Right lung (tissue), 10 donors: ENCODE measurements at places on chromosomes 5 and 9. TPM values are rescaled to one million over a fixed set of nuclear protein-coding genes. Genes with fewer than 3 reads are reported as not detected.

DNA sequence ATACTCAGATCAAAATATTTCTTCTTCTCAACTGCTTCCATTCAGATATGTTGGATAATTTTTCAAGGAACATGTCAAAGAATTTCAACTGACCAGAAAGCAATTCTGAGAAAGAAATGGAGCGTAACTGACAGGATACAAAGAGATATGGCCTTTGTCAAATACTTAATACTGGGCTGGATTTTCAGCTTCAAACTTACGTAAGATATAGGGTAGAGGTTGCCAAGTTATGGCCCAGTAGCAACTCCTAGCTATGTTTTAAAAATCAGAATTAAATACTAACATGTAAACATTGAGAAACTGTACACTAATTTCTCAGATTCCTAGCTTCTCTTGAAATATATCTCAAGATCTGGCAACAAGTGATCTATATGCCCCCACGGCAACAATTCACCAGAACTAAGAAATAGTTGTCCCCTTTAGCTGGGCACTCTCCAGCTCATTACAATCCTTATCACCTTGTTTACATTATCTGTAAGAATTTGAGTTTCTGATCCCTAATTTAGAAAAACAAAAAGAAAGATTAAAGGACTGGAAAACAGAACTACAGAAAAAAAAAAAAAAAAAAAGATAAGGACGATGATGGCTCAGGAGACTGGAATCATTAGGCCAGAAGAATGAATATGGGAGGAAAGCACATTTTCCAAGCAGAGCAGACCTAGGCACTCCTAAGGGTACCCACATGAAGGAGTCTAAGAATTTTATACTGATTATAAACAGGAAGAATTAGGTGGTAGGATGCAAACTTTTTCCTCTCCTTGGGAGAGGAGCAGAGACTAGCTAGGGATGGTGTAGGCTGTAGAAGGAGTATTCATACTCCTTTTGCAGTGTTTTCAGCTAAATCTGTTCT lies 23.0 kb downstream of the INIP start:
- DNase-seq: peak; percentile 23

DNA sequence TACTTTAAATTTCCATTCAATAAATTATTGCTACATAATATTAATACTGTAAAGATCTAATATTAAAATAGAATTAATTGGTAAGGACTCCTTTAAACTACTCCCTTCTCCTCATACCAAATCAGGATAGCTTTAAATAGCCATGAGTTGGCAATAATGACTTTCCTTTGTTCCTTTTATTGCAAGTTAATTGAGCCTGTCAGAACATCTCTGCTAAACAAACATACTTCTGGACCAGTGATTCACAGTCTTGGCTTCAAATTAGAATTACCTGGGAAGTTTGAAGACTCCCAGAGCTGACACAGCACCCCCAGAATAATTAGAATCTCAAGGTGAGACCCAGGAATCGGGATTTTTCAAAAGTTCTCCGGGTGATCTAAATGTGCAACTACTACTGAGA lies 18.7 kb downstream of the C5orf58 start:
- no peak for DNase-seq

- DNase-seq: peak; percentile 57
These were observed 12.8 kb upstream of the TSSK1B start for GRCh38 chr5:113447498-113448050.

DNA sequence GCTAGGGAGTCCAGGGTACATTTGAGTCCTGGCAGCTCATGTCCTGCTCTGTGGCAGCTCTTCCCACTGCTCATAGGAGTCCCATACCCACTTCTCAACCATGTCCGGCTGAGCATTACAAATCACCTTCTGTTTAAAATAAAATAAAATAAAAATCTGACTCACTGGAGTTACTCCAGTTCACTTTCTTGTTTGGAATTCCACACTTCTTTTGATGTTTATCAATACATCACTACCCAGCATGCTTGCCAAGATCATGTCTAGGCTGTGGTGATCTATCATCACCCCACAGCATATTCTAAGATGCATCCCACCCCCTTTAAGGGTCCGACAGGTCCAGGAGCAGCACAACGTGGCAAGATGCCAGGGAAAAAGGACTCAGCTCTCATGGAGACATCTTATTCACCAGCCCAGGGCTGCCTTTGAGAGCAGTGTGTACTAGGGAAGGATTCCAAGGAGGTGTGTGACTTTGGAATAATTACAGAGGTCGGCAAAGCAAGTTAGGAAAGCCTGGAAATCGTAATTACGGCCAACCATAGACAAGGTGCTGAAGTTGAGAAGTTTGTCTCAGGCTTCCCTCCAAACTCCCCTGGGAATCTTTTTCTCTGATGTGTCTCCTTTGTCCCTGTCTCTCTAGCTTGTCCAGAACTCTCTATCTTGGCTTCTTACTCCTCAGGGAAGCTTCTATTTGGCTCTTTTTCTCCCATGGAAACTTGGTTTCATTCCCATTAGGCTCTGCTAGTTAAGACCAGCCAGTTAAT lies 111.4 kb upstream of the SLC1A3 start:
- no peak for DNase-seq

The KCNN2 gene
- polyA plus RNA-seq: 1.8 TPM

The TMEM141 gene
- polyA plus RNA-seq: 54.0 TPM

The SPINK4 gene
- not detected for polyA plus RNA-seq

GRCh38 chr9:136095070-136096058 lies at the start of gene NACC2:
Gene NACC2 (minus strand): TSS chr9:136095289. CDS start chr9:136050521, 44,768 bp downstream.
- DNase-seq: no peak

The PHYKPL gene
- 109 TPM for polyA plus RNA-seq
